ENCODE measurements at places on chromosomes 12 and 14.

- no peak for DNase-seq
These were observed 1.9 kb upstream of the ACTR10 start for GRCh38 chr14:58198086-58198485.

DNA sequence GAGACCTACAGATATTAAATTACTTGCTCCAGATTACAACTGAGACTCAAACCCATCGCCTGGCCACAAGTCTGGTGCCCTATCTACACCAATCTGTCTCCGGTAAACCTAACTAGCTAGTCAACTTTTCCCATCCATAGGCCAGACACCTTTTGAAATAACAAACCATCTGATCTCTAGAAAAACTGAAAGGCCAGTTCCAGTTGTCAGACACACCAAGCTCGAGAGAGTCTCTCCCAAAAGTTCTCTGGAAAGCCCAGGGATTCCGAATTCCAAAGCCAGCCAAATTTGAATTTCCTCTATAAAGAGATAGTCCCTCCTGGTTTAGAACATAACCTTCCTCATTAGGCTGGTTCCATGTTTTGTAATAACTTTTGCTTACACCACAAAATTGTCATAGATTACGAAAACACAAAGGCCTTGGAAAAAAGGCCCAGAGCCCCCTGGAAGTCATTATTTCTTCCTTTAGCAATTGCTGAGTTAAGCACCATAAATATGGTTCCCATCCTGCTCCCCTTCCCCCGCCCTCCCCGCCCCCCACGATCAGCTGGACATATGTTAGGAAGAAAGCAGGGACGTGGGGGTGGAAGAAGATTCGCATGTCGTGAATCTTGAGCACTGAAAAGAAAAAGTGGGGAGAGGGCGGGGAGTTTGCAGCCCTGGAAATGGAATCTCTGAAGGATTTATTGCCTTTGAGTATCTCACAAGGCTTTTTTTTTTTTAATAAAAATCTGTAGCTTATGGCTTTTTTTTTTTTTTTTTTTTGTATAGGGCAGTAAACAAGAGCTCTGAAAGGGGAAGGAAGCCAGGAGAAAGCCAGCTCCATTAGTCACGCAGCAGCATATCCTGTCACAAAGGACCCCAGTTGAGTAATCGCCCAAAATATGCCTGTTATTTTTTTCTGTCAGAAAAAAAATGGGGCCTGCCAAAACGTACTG, 110.4 kb downstream of the ZFP36L1 start:
- no peak for DNase-seq

DNA sequence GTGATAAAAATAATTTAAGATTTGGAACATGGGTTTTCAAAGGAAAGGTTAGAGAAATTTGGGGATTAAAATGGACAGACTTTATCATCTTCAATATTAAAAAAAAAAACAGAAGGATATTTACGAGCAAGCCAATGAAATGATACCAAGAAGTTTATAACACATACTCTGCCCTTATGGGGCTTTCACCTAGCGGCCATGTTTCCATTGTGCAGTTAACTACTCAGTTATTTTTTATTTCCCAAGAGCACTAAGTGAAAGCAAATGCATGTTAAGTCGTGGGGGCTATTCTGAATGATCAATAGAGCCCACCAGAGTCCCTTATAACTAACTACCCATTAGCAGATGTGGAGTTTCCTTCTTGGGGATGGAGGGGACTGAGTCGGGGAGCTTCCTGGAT, 53.9 kb downstream of the ETV6 start:
- no peak for DNase-seq

- DNase-seq, result no peak
These were observed 82.2 kb upstream of the GPR68 start for GRCh38 chr14:91326514-91327249.

GRCh38 chr14:103304706-103305105, 29.3 kb upstream of the EIF5 start:
- DNase-seq, result no peak

- DNase-seq, result no peak
These were observed 60.7 kb downstream of the VCPKMT start for GRCh38 chr14:50055461-50056228.

DNA sequence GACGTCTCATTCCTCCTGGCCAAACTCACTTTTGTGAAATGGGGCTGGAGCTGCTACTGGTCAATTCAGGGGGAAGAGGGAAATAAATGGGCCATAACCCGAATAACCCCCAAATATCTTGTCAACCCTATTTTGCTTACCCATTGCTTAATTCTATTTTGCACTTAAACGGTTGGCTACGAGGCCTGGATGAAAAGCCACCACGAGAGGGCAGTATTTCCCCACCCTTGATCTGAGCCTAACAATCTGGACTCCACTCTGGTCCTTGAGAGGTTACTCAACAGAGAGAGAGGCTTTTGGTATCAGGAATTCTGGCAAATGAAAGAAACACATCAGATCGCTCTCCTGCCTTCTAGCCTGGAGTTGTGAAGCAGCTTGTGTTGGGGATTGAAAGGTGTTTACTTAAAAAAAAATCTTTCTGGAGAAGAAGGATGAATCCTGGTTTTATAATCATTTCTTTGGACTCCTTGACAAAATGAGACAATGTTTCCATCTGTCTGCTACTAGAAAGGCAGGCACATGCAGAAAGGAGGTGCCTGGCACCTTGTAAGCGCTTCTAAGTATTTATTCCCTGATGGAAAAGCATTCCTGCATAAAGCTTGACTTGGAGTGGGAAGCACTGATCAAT, 22.4 kb upstream of the FBXO21 start:
- DNase-seq, result peak; percentile 14

GRCh38 chr12:46920499-46920898, 94.7 kb upstream of the SLC38A4 start:
- no peak for DNase-seq

- DNase-seq, result no peak
These were observed 46.7 kb downstream of the RIN3 start for GRCh38 chr14:92560106-92560865.

- no peak for DNase-seq
These were observed 5.7 kb downstream of the OTUB2 start for GRCh38 chr14:94031883-94032279.

- DNase-seq, result no peak
These were observed 251.7 kb upstream of the TBX3 start for GRCh38 chr12:114935658-114936057.

- no peak for DNase-seq
These were observed 33.4 kb downstream of the SUSD6 start for GRCh38 chr14:69644814-69645213.

DNA sequence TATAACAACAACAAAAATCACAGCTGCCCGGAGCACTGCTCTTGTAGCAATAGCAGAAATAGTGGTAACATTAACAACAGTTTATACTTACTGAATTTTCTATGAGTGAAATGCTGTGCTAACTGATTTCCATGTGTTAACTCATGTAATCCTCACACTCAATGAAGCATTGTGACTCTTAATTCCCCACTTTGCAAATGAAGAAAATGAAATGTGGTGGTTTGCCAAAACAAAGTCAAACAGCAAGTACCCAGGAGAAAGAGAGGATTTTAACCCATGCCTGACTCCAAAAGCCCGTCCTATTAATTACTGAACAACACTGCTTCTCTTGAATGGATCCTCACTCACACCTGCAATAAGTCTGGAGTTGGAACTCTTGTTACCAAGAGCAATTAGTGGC, 123.5 kb downstream of the MED13L start:
- no peak for DNase-seq

DNA sequence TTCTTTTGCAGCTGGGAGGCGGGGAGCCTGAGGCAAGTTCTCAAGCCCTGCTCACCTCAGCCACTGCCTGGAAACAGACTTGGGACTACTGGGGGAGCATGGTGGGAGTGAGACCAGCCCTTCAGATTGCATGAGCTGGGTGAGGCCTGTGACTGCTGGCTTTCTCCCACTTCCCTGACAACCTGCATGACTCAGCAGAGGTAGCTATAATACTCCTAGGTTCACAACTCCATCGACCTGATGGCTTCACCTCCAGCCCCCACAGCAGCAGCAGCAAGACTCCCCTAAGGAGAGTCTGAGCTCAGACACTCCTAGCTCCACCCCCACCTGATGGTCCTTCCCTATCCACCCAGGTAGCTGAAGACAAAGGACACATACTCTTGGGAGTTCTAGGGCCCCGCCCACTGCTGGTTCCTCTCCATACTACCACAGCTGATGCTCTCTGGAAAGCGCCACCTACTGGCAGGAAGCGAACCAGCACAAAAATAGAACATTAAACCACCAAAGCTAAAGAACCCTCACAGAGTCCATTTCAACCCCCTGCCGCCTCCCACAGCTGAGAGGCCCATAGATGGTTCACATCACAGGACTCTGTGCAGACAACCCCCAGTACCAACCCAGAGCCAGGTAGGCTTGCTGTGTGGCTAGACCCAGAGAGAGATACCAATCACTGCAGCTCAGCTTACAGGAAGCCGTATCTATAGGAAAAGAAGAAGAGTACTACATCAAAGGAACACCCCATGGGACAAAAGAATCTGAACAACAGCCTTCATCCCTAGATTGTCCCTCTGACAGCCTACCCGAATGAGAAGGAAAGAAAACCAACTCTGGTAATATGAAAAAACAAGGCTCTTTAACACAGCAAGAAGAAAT, 68.7 kb downstream of the RPAP3 start:
- DNase-seq, result peak; percentile 27

DNA sequence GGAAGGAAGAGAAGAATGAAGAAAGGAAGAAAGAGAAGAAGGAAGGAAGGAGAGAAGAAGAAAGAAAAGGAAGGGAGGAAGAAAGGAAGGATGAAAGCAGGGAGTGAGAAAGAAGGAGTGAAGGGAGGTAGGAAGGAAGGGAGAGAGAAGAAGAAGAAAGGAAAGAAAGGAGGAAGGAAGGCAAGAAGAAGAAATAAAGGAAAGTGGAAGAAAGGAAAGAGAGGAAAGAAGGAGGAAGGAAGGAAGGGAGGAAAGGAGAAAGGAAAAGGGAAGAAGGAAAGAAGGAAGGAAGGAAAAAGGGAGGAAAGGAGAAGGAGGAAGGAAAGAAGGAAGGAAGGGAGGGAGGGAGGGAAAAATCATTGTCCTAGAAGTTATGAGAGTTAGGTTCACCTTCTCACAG, 696.6 kb upstream of the TMEM132C start:
- no peak for DNase-seq

GRCh38 chr12:108586306-108586705, 11.6 kb downstream of the TMEM119 start:
- DNase-seq, result no peak

GRCh38 chr14:95303552-95303951, 16.2 kb downstream of the CLMN start:
- DNase-seq, result no peak

DNA sequence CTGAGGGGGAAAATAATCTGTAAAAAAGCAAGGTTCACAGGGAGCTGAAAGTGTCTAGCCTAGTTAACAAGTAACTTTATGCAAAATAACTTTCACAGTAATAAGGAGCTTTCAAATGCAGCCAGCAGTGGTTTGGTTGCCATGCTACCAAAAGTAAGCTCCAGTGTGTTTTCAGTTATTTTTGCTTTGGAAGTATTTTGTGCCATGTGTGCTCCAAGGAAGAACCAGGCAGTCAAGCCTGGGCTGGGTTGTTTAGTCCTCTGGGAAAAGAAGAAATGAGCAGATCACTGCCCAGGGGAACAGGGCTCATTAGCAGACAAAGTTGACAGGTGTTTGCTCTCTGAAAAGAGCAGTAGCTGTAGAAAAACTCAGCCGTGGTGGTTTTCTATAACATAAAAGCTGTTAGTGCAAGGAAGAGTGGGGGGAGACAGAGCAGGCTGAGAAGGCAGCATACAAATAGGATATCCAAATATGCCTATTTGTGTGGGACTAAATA, 92.8 kb upstream of the TMTC2 start:
- no peak for DNase-seq

GRCh38 chr12:78316136-78316535, 485.4 kb downstream of the NAV3 start:
- DNase-seq, result no peak

DNA sequence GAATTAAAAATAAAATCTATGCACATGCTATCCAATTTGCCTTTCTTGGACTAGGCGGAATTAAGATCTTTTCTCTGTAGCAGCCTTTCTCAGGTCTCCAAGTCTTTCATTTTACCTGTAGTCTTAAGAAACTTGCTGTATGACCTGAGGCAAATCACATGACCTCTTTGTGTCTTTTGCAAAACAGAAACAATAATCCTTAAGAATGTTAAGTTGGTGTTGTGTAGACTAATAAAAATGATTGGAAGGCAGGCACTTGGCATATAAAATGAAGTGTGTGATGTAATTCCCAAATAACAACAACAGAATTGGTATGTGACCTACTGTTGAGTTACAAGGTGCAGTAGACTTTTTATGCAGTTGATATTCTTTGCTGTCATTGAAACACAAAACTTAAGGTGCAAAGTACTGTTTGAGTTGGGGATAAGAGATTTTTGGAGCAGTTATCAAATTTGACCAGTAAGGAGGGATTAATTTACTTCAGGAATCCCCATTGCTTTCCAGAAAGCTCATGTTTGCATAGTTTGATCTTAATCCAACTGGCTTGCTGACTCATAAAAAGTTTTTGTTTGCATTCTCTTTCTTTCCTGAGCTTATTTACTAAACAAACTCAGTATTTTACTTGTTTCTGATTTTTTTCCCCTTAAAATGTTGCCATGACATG, 51.4 kb downstream of the SUSD6 start:
- DNase-seq, result no peak

- DNase-seq, result no peak
These were observed 32.8 kb downstream of the FMNL3 start for GRCh38 chr12:49674318-49674981.

GRCh38 chr14:75279153-75279762, 630 bp downstream of the FOS start:
- peak; percentile 35 for DNase-seq

DNA sequence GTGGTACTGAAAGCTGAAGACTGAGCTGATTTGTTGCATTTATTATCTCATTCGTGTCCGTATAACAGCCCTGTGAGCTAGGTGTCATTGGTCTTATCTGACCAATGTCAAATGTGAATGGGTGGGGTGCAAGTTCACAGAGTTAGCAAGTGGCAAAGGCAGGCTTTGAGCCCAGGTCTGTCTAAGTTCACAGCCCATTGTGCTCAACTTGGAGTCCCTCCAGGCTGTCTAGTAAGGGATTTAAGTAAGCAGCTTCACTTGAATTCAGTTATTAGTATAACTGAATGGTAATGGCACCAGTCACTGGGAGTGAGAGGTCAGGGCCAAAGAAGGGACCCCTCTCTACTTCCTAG, 8.5 kb downstream of the C1S start:
- no peak for DNase-seq

DNA sequence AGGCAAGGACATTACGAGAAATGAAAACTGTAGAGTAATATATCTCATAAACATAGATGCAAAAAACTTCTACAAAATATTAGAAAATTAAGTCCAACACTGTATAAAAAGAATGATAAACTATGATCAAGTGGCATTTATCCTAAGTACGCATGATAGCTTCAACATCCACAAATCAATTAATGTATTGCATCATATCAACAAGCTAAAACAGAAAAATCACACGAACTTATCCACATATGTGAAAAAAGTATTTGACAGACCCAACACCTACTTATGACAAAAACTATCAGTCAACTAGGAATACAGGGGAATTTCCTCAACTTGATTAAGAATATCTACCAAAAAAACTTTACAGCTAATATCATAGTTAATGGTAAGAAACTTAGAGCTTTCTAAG, 129.9 kb upstream of the ALG10 start:
- no peak for DNase-seq

GRCh38 chr14:59787045-59787674, 83.4 kb downstream of the RTN1 start:
- DNase-seq, result no peak

All from activated CD8-positive, alpha-beta memory T cell treated with anti-CD3 and anti-CD28 coated beads for 1 hour (primary cell).